ENCODE measurements at places on chromosomes 5 and 9. TPM values are rescaled to one million over a fixed set of nuclear protein-coding genes. Genes with fewer than 3 reads are reported as not detected.
A peak's percentile ranks its signal among the peaks of the same experiment; 100 is the strongest.

DNA sequence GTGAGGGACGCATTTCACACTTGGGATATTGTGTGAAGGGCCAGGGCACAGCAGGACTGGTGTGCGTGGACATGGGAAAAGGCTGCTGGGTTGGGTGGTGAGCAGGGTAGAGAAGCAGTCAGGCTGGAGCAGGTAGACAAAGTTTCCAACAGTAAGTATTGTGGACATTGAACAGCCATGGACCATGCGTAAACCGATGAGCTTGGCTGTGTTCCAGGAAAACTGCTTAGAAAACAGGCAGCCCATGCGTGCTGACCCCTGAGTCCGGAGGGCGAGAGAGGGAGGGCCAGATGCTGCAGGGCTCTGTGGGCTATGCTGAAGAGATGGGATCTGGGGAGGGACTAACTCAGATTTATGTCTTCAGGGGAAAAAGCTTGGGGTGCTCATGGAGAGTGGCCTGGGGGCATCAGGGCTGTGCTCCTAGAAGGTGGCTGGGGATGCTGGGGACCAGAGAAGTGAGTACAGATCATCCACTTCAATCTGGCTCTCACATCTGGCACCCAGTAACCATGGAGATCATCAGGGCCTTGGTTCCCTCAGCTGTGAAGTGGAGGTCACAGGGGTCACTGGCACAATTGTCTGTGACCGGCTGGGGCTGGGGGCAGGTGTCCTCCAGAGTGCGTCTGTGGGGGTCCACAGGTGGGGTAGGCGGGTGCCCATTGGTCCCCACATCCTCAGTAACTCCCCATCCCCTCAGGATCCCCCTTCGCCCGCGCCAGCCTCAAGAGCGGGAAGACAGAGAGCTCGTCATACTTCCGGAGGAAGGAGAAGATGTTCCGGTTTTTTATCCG lies 93.3 kb downstream of the CACNA1B start:
- DNase-seq: peak; percentile 35

DNA sequence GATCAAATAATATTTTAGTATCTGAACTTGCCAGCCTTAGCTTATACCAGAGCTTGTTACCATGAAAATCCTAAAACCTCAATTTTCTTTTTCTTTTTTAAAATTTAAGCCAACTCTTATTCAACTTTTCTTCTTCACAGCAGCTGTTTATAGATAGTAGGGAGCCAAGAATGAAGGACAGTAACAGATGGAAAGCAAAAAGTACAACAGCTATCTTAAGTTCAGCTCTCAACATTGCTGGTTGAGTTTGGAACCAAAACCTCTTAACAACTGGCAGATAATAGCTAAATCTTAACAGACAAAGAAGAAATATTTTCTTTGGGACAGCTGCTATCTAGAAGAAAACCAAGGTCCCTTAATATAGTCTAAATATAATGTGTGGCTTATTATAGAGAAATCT lies 74.7 kb downstream of the PJA2 start:
- DNase-seq: no peak

DNA sequence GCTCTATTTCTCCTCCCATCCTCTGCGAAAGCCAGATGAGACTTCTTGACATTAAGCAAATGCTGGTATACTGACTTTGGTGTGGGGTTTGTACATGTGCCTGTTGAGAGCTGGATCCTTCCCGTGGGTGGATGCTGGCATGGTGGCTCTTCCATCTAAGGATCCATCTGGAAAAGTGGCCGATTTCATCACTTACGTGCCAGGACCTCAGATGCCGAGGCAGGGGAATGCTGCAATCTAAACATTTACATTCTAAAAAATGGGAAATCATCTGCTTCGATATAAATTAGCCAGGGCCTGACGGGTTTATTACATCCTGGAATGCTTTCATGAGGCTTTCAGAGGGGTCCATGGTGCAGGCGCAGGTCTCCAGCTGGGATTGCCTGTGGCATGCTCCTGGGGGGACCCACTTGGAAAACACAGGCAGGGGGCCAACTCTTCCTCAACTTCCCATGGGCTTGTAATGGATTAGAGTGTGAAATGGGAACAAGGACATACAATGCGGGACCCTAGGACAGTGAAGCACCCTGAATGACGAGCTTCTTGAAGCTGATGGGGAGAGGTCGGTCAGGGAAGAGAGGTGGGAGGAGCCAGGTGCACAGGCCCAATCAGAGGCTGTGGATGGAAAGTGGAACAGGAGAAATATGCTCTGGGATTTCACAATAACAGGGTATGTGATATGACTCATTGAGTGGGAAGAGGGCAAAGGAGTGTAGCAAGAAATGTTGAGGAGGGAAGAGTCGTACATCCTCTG lies 105.5 kb upstream of the PITX1 start:
- DNase-seq: no peak

PTPN3 gene
- total RNA-seq: 14.3 TPM

GRCh38 chr9:131234799-131235479 lies 41.4 kb downstream of the FAM78A start:
- DNase-seq: no peak

DNA sequence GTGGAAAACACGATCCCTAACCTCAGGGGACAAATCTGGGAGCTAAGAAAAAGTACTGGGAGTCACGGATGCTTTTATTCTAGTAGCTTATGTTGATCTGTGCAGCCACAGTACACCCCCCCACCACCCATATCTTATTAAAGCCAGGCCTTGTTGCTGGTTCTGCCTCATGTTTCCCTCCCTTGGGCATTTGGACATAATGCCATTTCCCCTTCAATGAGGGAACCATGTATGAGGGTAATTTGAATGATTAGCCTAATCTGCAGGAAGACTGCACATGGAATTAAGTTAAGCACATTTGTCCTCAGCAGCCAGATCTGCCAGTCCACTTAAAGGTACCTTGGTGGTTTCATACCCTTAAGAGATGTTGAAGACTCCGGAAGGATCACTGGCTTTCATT lies 102.0 kb downstream of the ARHGAP26 start:
- DNase-seq: no peak

GRCh38 chr9:136552117-136552703 lies 6.4 kb upstream of the NOTCH1 start:
- no peak for DNase-seq

GRCh38 chr5:6458833-6459232 lies 10.2 kb downstream of the UBE2QL1 start:
- no peak for DNase-seq

DNA sequence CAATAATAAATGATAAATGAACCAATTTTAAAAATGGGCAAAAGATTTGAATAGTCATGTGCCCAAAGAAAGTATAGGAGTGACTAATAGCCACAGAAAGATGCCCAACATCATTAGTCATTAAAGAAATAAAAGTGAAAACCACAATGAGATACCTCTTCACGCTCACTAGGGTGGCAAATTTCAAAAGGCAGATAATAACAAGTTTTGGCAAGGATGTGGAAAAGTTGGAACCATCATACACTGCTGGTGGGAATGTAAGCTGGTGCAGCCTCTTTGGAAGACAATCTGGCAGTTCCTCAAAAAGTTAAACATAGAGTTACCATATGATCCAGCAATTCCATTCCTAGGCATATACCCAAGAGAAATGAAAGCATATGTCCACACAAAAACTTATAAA lies 1819.8 kb downstream of the MAT2B start:
- no peak for DNase-seq

GRCh38 chr5:142870532-142871362 lies 100.6 kb downstream of the ARHGAP26 start:
- DNase-seq: peak; percentile 39

GRCh38 chr9:98192503-98193335 lies at the start of gene CORO2A:
Gene CORO2A (minus strand): TSS chr9:98192637. CDS start chr9:98157660, 34,977 bp downstream.
- DNase-seq: peak; percentile 87

GRCh38 chr9:105021917-105022316 lies 94.0 kb upstream of the ABCA1 start:
- no peak for DNase-seq

Data from left lobe of liver (tissue), 2 donors.